ENCODE measurements at places on chromosomes 12 and 14.

DNA sequence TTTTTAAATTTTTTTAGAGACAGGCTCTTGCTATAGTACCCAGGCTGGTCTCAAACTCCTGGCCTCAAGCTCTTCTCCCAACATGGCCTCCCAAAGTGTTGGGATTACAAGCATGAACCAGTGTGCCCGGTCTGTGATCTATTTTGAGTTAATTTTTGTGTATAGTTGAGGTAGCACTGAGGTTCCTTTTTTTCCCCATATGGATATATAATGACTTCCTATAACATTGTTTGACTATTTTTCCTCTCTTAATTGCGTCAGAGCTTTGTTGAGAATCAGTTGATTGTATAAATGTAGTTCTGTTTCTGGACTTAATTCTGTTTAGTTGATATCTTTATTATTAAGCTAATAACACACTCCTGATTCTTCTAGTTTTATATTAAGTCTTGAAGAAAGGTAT lies 8.6 kb upstream of the M6PR start:
- DNase-seq, result no peak

GRCh38 chr12:99476956-99477355 lies 170.6 kb upstream of the GARIN6 start:
- DNase-seq, result no peak

DNA sequence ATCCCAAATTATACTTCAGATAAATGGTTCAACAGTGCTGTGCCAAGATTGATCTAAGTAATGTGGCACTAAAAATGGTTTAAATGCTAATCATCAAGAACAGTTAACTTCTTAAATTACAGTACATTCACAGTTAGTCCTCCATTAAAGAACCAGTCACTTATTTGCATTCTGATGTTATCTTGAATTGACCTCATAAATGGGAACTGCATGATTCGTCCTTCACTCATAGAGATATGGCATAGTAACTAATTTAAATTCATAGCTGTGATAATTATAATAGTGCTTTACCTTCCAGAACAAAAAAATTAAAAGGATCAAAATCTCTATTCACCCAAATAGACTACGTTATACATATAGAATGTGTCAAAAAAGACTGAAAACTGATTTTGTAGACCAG lies 61.1 kb downstream of the COCH start:
- DNase-seq, result no peak

DNA sequence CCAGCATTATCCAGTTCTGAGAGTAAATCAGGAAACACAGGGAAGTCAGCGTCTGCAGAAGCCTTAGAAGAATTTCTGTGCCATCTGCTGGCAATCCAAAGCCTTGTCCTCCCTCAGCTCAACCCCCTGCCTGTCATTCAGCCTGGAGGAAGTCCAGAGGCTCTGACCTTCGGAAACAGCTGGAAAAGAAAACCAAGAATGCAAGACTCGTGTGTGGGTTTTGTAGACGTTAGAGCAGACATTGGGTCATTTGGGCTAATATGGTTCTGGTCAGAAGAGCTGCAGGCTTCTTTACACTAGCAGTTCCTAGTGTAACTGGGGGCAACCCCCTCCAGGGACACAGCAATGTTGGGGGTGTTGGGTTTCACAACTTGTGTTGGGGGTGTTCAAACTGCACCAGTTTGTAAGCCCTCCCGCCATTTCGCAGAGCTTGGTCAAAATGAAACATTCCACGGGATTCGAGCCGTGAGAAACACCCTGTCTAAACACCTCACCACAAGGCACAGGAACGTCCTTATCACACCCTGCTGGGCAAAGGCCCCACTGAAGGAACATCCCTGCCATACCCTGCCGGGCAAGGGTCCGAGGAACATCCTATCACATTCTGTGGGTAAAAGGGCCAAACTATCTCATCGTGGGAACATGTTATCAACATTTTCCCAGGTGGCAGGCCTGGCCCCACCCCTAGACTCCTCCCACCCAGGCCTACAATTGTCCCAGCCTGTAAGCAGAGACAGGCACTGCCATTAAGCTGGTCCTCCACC lies 21.0 kb upstream of the SERPINA4 start:
- no peak for DNase-seq

DNA sequence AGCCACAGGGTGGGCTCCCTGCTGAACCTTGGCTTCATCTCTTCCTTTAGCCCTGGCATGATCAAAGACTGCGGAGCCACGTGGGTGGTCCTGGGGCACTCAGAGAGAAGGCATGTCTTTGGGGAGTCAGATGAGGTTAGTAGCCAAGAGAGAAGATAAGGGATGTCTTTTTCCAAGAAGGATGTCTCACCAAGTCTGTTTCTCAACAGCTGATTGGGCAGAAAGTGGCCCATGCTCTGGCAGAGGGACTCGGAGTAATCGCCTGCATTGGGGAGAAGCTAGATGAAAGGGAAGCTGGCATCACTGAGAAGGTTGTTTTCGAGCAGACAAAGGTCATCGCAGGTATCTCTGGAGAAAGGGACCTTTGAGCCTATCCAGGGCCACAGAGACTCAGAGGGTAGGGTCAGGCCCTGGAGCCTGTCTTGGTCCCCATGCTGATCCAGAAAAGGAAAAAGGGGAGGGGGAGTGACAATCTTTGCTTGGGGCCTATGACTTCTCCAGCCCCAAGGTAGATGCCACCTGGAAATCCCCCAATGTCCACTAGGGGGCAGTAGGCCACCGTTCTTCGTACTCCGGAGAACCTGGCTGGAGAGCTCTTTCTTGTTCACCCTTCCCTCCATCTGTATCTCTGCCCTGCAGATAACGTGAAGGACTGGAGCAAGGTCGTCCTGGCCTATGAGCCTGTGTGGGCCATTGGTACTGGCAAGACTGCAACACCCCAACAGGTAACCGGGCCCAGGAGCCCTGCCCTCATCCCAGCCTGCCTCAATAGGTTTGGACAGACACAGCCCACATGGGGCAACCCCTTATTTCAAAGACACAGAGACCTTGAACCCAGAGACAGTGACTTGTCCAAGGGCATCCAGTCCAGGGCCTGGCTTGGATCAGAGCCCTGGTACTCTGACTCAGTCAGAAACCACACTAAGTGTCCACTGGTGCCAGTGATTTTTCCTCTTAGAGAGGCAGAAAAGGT lies 2.0 kb downstream of the TPI1 start:
- DNase-seq, result no peak

- DNase-seq, result no peak
These were observed 885.8 kb upstream of the TMEM132C start for GRCh38 chr12:127381043-127381668.

DNA sequence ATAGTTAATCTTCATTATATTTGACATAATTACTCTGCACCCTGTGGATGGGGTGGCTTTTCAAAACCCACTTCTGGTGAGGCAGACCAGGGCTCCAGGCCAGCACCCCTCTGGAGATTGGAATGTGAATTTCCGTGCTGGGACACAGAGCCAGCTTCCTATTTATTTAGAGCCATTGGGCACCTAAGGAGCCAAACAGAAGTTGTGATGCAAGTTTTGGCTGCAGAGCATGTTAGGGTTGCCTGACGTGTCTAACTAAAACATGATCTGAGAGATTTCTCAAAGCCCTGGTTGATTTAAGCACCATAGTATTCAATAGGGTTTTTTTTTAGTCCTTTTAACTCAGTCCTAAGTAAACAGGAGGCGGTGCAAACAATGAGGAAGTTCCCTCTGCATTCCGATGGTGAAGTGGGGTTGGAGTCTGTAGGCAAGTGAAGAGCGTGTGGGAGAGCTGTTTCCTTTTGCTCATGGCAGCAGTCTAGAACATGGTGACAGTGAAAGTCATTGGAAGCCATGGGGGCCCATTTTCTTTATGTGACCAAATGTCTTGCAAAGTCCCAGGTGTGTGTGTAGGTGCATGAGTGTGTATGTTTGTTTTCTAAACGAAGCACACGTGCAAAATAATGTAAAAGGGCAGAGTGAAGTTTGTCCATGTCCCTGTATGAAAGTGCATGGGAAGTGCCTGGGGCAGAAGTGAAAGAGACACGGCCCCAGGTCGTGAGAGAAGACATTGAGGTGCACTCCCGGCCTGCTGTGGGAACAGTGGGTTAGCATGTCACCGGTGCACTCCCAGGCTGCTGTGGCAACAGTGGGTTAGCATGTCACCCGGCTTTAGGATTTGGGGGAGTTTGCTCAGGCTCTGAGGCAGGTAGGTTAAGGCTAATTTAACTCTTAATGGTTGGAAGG lies 117.7 kb downstream of the PRKCH start:
- DNase-seq, result peak; percentile 16

- no peak for DNase-seq
These were observed 17.7 kb upstream of the LRP1-AS start for GRCh38 chr12:57164966-57165625.

GRCh38 chr12:132181570-132182200 lies 37.4 kb downstream of the NOC4L start:
- no peak for DNase-seq

- DNase-seq, result no peak
These were observed 759.5 kb upstream of the TBX3 start for GRCh38 chr12:115443351-115443938.

- DNase-seq, result no peak
These were observed 329.8 kb downstream of the ATP23 start for GRCh38 chr12:58270966-58271705.

- no peak for DNase-seq
These were observed 507 bp upstream of the FKBP4 start for GRCh38 chr12:2794191-2794735.

DNA sequence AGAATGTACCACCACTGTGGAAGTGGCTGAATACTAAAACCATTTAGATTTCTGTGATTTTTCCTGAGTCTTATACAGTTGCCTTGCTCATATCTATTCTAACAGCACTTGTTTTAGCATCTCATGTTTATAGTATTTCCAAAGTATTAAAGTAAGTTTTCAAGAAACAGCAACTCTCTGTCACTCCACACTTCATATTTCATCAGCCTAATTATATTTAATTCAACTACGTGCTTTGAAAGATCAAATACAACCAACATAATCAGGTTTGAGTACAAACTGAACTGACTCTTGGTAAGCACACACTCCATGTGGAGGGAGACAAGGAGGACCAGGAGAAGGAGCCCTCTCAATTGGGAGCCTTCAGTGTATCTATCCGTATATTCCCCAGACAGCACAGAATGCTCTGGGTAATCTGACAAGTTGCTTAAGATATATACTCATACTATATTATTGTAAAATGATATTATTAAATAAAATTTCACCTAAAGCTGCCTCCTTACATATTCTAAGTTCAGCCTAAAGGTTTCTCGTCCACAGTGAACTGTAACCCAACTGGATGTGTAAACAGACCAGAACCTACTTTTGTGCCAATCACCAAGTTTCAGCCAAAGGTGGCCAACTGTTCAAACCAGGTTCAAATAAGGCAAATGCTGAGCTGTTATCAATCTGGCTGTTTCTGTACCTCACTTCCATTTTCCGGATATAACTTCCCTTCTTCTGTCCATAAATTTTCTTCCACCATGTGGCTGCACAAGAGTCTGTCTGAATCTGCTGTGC lies 105.0 kb upstream of the RASSF8 start:
- DNase-seq, result no peak

DNA sequence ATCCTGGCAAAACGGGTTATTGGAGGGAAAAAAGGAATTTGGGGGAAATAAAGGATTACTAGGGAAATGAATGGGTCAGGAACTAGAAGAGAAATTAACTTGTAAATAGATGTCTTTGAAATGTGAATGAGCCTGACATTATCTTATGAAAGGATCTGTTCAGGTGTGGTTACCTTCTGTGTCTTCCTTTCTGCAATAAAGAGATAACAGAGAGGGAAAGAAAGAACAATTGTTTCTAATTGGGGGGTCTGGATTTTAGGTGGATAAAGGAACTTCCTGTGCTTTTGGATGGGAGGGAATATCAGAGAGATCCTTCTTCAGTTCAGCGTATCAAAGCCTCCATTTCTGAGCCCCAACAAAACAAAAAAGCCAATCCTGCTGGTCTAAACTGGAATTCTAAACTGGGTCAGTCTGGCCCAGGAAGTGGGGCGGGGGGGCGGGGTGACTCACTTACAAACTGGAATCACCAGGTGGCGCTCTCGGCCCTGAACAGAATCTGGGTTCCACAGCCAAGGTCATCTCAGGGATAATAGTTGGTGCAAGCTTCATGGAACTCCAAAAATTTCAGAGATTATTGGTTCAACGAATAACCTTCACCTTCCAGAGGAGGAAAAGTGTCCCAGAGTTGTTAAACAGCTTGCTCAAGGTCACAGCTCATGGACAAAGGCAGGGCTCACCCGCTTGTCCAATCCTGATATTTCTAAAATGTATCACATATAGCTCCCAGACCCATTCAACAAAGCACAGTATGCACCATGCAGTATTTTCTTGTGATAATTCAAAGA lies 15.2 kb upstream of the PEBP1 start:
- no peak for DNase-seq

DNA sequence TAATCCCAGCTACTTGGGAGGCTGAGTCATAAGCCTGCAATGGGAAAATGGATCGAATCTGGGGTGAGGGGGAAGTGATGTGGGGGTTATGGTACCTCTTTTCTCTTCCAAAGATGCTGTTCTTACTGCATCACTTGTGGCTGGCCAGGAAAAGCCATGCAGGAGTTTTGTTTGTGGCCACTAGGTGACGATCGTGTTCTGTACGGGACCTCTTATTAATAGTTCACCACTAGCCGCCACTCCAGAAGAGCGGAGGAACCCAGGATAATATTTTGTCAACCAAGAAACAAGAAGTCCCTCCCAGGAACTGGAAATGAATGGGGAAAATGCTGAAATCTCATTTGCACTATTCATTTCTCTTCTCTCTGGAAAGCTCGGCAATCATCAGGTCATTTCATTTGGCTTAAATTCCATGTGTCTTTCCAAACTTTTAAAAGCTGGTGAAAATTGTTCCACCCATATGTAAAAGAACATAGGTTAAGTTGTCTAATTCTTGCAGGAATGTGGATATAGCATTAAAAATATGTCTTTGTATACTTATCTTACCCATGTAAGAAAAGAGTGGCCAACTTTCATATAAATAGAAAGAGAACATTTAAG lies 8.9 kb downstream of the GPR65 start:
- no peak for DNase-seq

GRCh38 chr12:128654468-128654867 lies 169.3 kb downstream of the SLC15A4 start:
- no peak for DNase-seq

DNA sequence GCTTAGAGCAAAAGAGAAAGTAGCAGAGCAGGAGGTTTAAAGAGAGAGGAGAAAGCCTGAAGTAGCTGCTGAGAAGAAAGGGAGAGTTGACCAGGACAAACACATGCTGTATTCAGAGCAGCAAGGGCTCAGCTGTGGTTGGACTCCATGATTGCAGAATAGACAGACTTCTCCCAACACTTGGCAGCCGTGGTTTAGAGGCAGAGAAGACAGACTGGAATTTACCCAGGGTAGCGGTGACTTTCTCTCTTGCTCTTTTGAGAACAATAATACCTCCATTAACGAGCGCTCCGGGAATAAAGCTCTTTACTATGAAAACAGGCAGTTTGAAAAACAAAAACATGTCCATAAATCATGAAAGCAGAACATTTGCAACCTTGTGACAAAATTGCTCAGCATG lies 21.4 kb upstream of the IGF1 start:
- no peak for DNase-seq

- DNase-seq, result no peak
These were observed 21.2 kb upstream of the RNASE12 start for GRCh38 chr14:20612403-20612802.

- DNase-seq, result peak; percentile 8
These were observed 26.8 kb downstream of the TMEM63C start for GRCh38 chr14:77208291-77208978.

GRCh38 chr12:42213954-42214426 lies 24.1 kb downstream of the YAF2 start:
- no peak for DNase-seq

Data from GM04503 (cell line).